ENCODE measurements at places on chromosomes 3 and 15. TPM values are rescaled to one million over a fixed set of nuclear protein-coding genes. Genes with fewer than 3 reads are reported as not detected.
A peak's percentile ranks its signal among the peaks of the same experiment; 100 is the strongest.

Gene A4GNT
- total RNA-seq = not detected

Gene WNT7A
- total RNA-seq = 0.24 TPM

DNA sequence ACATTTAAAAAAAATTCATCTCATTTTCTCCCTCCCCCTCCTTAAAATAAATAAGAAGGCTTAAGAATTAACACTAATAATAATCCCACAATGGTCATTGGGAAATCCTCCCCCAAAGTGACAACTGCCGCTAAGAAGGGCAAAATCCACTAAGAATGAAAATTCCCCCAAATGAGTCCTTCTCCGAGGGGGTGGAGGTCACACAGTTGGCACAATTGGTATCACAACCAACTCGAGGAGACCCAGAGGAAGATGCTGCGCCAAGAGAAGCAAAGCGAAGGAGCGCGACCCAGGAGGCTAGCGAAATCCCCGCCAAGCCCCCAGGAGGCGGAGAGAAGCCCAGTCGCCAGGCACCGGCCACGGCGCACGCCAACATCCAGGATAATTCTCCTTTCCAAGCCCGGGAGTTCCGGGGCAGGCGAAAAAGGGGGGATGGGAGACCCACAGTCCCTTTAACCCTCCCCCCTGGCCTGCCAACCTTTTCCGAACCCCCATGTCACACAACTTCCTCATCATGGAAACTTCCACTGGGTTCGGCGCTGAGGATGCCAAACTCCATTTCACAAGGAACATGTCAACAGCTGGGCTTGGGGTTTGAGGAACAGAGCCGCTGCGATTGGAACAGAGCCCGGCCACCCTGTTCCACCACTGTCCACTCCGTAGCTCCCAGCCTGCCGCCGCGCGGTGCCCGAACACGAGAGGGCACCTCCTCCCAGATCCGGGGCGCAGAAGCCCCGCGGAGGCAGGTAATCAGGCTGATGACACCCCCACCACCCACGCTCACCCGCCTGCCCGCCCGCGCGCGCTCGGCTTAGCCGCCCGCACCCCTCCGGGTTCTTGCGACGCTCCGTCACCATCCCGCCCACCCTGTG, 668 bp downstream of the THRB start:
- no peak for DNase-seq

DNA sequence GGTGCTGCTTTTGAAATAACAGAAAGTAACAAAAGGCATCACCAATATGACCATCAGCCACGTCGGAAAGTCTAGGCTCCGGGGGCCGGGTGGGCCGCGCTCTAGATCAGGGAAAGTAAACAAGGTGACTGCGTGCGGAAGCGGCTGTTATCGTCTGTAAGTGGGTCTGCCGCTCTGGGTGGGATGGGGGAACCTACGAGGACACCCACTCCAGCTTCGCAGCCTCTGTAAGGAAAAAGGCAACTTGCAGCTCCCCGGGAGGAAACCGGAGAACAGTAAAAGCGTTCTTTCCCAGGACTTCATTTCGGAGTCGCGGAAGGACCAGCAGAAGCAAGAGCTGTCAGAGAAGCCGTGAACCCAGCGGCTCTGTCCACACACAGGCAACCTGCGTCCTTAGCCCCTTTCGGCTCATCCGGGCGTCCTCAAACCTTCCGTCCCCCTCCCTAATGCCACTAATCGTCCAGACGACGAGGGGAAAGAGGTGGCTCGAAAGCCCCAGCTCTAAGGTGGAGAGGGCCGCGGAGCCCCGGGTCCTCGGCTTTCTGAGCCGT, 461 bp downstream of the XRN1 start:
- no peak for DNase-seq

- no peak for DNase-seq
These were observed 33.1 kb upstream of the CCDC50 start for GRCh38 chr3:191296041-191296541.

DNA sequence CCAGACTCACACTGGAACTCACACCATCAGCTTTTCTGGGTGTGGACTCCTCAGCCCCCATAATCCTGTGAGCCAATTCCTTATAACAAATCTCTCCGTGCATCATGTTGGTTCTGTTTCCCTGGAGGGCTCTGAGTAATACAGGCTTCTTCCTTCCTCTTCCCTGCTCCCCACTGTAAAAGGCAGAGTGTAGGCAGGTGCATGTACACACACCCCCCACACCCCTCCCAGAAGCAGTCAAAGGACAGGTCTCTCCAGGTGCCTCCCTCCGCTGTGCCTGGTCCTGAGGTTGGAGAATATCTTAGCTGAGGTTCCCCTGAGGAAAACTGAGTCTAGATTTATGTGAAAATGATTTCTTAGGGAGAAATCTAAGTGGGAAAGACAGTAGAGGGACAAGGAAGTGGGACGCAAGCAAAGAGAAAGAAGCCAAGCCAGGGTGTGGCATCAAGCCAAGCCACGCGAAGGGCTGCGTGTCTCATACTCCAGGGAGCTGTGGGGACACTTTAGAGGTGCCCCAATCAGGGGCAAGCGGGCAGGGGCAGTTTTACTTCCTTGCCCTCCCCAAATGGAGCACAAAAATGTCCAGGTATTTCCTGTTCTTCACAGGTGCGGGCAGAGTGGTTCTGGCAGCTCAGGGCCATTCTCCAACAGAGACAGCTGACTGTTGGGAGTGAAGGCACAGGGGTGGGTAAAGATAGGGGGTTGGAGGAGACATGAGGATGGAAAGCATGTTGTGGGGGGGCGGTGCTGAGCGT, 86.6 kb downstream of the HMG20A start:
- no peak for DNase-seq

- no peak for DNase-seq
These were observed 824.6 kb upstream of the SEMA6D start for GRCh38 chr15:46892621-46893160.

- no peak for DNase-seq
These were observed 140.8 kb downstream of the DIPK2A start for GRCh38 chr3:144112437-144112836.

DNA sequence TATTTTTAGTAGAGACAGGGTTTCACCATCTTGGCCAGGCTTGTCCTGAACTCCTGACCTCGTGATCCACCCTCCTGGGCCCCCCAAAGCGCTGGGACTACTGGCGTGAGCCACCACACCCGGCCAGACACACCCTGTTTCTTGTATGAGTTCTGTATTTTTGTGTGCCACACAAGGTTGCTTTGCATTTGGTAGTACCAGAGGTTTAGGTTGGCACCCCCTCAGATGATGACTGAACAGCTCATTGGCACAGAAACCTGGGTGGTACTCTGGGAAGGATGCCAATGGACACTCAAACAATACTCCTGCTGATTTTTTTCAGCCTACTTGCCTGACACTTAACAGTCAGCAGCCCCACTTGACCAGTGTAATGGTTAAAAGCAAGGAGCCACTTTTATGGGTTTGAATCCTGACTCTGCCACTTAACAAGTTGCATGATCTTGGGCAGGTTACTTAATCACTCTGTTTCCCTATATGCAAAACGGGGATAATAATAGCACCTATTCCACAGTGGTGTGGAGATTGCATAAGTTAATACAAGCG, 39.2 kb upstream of the BCL2A1 start:
- no peak for DNase-seq

GRCh38 chr3:125280668-125281361, 68.3 kb upstream of the SLC12A8 start:
- peak; percentile 68 for DNase-seq

DNA sequence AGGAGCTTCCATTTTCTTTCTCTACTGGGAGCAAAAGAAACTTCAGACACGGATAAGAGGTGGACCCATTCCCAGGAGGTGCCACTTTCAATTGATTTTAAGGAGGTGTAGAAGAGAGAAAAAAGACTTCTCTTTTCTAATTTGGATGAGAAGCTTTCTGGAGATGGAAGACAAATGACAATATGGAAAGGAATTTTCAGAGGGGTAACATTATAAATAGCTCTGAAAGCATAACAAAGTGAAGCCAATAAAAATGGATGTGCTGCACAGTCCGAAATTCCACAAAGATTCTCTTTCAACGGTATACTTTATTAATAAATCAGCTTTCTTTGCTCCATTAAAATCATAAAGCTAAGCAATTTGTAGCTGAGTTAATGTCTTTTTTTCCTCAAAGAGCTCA, 607.2 kb upstream of the MDFIC2 start:
- DNase-seq = no peak

DNA sequence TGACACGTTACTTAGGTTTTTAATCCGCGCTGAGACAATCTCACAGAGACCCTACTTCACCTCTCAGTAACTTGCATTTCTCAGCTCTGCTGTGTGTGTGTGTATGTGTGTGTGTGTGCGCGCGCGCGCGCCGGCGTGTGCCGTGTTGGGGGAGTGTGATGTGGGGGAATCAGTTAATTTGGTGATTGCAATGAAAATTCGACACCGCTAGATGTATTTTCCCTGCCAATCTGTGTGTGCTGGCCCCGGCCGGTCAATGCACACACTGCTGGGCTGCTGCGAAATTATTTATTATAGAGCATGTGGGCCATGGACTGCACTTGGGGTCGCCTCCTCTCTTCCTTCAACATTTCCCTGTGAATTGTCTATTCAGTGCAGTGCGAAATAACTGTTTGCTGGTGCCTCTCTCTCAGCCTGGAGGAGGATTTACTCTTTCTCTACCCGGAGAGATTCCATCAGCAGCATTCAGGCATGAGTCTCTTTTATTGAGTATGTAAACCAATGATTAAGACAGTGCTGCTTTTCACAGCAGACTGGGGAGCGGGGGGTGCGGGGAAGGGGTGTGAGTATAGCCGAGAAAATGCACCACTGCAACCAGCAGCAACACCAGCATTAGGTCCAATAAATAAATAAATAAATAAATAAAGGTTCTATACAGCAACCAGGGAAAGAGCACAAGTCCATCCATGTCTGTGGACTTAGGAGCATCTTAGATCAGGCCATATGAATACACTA, 2.9 kb downstream of the CADM2 start:
- DNase-seq = no peak

Measured in glomerular endothelial cell (primary cell).